NCI-H226 (cell line): ENCODE measurements at places on chromosomes 13 and 19.

DNA sequence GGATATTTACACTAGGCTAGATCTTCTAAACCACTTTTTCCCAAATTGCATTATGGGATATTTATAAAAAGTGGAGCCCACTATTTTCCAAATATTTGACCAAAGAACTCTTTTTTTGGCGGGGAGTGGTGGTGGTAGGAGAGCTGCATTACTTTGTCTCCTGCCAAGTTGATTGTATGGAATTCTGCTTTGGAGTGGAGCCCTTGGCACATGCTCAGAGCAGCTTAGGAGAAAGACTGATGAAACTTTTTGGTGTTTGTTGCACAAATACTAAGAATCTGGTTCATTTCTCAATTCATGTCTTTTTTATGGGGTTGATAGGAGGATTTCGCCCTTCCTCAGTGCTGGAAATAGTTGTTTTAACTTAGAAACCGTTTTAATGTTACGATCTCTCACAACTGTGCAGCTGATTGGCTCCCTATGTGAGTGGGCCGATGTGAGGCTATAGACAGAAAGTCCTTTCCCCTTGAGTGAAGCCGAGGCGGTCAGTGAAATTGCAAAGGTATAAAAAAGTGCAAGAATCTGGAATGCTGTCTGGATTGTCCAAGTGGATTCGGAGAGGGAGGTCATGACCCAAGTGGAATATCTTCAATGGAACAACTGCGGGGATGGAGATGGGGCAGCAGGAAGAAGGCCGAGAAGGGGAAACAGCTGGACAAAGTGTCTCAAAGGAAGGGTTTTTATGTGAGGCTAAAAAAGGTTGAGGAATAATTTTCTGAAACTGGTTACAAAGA, 415.9 kb downstream of the FGF9 start:
- no peak for DNase-seq

DNA sequence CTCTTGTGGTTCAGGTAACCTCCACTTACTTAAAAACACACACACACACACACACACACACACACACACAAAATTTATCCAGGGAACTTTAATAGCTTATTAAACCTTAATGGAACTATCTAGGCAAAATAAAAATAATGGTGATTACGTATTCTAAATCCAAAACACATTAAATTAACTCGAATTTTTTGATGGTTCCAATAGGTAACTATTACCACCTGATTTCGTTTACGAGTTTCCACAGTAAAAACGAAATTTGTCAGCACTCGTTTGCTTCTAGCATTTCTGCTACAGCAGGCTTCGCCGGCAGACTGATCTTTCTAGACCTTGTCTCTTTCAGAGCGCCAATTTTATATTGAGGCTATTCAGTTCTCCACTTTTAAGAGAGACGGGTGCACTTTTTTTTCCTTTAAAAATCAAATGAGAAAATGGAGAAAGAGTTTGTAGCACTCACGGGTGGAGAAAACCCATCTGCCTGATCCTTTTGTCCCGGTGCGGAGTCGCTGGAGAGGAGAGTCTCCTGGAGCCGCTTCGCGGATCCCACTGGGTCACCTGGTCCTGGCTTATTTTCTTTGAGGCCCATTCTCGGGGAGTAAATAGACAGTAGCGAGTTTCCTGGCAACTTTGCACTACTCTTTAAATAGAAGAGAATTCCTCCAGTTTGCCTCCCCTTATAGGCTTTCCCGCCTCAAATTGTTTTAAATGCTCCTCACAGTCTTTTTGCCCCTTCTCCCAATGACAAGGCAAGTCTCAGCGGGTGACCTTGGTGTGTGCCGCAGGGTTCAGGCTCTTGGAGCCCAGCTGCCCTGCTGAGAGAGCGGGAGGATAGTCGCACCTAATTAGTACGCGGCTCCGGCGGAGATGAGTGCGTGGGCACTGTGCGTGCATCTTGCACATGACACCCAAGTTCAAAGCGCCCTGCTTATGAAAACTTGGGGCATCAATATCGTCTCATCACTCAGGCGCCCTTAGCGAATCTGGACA, 117.0 kb downstream of the KCNRG start:
- DNase-seq, result no peak

GRCh38 chr19:16247353-16248182, 49.9 kb downstream of the AP1M1 start:
- DNase-seq, result peak; percentile 47

DNA sequence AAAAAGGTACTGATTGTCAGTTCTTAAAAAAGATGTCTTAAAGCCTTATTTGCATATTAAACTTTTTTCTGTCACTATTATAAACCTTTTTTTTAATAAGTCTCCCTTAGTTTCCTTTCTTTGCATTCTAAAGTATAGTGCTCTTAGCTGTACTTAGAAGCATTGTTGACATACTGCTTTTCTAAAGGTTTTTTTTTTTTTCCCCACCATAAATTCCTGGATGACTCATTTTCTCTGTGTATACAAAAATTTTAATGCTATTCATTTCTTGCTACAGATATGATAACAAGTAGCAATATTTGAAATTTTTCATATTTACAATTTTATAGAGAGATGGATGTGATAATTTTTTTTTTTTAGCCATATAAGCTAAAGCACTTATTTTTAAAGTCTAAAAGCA, 43.5 kb downstream of the METTL21C start:
- DNase-seq, result peak; percentile 20

- DNase-seq, result no peak
These were observed 3.9 kb downstream of the PPP5C start for GRCh38 chr19:46350758-46351159.

GRCh38 chr19:5891938-5892771, 11.4 kb downstream of the NDUFA11 start:
- no peak for DNase-seq

- DNase-seq, result no peak
These were observed 25.2 kb downstream of the DGKH start for GRCh38 chr13:42073683-42074082.

GRCh38 chr13:106479929-106480328, 55.5 kb downstream of the EFNB2 start:
- DNase-seq, result no peak

DNA sequence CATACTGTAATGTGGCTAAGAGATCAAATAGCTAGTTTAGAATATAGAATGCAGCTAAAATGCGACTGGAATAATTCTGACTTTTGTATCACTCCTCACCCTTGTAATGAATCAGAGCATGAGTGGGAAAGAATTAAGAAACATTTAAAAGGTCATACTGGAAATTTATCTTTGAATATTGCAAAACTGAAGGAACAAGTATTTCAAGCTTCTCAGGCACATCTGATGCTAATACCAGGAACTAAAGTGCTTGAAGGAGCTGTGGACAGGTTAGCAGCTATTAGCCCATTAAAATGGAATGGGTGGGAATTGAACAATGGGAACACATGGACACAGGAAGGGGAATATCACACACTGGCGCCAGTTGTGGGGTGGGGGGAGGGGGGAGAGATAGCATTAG, 144.2 kb upstream of the ZNF91 start:
- no peak for DNase-seq

GRCh38 chr19:16293118-16294091, 31.2 kb upstream of the KLF2 start:
- DNase-seq, result peak; percentile 99

DNA sequence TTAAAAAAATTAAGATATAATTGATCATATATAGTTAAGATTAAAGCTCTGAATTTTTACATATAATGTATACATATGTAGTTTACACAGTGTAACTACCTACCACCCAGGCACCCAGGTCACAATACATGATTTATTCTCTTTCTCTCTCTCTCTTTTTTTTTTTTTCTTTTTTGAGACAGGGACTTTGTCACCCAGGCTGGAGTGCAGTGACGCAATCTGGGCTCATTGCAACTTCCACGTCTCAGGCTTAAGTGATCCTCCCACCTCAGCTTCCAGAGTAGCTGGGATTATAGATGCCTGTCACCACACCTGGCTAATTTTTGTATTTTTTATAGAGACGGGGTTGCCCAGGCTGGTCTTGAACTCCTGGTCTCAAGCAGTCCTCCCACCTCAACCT, 18.8 kb upstream of the CLASRP start:
- DNase-seq, result no peak

- DNase-seq, result no peak
These were observed 18.3 kb downstream of the MED26 start for GRCh38 chr19:16609511-16610200.

DNA sequence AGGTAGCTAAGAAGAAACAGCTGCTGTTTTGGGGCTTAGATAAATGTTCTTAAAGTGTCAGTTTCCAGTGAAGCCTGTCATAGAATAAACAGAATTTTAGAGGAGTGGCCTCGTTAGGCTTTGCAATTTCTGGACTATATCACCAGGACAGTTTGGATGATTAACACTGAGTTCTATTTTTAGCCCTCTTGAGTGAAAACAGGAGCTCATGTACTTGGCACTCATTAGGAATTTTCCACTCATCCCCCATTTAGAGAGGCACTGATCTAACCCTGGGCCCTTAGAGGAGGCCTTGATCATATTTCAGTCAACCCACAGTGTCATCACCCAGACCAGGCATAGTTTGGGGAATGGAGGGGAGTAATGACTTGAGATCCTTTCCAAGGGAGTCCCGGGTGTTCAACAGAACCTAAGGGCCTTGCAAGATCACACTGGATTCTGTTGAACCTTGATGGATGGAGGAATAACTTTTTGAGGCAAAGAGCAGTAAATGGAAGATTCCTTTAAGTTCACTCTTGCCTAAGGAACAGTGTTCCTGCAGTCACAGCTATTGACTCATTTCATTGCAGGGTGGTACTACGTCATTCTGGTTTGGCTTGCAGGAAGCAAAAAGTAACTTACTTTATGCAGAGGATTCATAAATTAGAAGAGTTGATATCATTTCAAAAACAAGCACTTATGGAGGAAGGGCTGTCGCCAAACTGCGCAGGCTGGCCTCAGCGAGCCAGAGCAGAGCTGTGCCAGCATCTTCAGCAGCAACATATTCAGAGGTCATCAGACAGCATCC, 160.2 kb downstream of the SLC7A1 start:
- DNase-seq, result no peak

GRCh38 chr13:107124730-107125129, 556.8 kb upstream of the ARGLU1 start:
- no peak for DNase-seq

DNA sequence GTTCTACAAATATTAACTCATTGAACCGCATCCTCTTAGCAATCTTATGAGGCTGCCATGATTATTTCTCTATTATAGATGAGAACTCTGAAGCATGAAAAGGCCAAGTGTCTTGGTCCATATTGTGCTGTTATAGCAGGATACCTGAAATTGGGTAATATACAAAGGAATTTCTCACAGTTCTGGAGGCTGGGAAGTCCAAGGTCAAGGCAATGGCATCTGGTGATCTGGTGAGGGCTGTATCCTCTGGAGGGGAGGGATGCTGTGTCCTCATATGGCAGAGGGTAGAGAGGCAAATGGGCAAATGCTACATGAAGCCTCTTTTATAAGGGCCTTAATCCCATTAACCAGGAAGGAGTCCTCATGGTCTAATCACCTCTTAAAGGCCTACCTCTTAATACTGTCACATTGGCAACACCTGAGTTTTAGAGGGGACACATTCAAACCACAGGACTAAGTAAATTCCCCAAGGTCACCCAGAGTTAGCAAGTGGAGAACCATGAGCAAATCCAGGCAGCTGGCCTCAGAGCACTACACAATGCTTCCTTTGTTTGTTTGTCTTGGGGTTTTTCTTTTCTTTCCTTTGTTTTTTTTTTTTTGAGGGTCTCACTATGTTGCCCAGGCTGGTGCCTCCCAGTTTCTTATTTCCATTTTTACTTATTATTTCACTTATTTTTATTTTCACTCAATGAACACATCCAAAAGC, 55.9 kb upstream of the LATS2 start:
- no peak for DNase-seq

DNA sequence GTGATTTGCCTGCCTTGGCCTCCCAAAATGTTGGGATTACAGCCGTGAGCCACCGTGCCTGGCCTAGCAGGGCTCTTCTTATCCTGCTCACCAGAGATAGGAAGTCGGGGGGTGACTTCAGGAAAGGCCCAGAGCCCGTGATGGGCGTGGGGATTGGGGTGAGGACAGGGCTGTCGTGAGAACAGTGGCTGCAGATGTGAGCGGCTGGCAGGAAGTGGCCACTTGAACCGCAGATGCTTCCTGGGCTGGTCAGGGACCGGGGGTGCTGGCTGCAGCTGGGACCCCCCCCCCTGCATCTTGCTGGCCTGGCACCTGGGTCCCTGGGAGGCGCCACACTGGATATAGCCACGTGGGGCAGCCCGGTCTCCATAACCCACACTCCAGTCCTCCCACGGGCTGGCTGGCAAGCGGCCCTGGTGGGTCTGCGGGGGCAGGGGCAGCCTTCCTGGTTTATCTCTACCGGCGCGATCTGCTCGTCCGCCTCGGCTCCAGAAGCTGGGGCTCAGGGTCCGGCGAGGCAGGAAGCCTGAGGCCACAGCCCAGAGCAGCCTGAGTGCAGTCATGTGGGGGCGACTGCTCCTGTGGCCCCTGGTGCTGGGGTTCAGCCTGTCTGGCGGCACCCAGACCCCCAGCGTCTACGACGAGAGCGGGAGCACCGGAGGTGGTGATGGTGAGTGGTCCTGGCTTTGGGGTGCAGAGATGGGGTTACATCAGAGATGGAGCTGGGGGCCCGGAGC, at the start of gene F2RL3:
Gene F2RL3, plus strand, starts transcription at position 371 of the 737 bp plus-strand sequence. Its CDS starts 191 bp downstream, at position 562.
- DNase-seq, result no peak

- peak; percentile 15 for DNase-seq
These were observed 169.6 kb upstream of the GPR12 start for GRCh38 chr13:26929971-26930730.

DNA sequence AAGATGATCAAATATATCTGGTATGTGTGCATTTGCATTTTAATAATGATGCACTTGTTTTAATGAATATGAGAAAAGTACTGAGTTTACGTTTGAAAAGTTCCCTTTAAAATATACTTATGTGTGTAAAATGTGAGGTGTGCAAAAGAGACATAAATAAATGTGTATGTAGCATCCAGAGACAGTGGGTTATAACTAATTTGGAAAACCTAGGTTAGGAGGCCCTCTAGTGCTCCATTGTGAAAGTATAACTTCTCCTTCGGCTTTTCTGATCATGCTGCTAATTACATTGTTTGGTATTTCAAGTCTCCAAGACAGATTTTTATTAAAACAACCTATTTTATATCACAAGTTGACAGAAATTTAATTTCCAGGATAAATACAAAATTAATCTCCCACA, 30.1 kb downstream of the SCEL start:
- DNase-seq, result no peak

DNA sequence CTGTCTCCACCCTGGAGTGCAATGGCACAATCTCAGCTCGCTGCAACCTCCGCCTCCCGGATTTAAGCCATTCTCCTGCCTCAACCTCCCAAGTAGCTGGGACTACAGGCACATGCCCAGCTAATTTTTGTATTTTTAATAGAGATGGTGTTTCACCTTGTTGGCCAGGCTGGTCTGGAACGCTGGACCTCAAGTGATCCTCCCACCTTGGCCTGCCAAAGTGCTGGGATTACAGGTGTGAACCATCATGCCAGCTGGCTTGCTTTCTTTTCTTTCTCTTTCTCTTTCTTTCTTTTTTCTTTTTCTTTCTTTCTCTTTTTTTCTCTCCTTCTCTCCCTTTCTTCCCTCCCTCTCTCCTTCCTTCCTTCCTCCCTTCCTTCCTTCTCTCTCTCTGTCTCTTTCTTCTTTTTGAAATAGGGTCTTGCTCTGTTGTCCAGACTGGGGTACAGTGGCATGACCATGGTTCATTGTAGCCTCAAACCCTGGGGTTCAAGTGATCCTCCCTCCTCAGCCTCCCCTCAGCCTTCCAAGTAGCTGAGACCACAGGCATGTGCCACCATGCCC, 33.3 kb upstream of the NFIC start:
- DNase-seq, result no peak
